ENCODE measurements at places on chromosomes 5 and 9. TPM values are rescaled to one million over a fixed set of nuclear protein-coding genes. Genes with fewer than 3 reads are reported as not detected.

Gene C5orf58
- total RNA-seq: not detected

Gene CENPH
- 17.1 TPM for total RNA-seq

Gene DOCK8
- total RNA-seq: 174 TPM

Gene FBXL7
- not detected for total RNA-seq

Gene WDR31
- 0.83 TPM for total RNA-seq

Gene NR4A3
- total RNA-seq: 2.4 TPM

Gene TEK
- total RNA-seq: not detected

Gene CNTNAP3
- not detected for total RNA-seq

Gene MAML1
- total RNA-seq: 31.4 TPM

Gene RNF180
- total RNA-seq: not detected

Gene PLGRKT
- 30.7 TPM for total RNA-seq

Gene LCN12
- total RNA-seq: 2.2 TPM

Gene KIF27
- 2.6 TPM for total RNA-seq

Gene PCDHA1
- not detected for total RNA-seq

Gene FAM13B
- 50.4 TPM for total RNA-seq

Gene LAMC3
- not detected for total RNA-seq

Gene PFN3
- total RNA-seq: not detected

Gene PCDHA3
- not detected for total RNA-seq

Gene CYLC2
- total RNA-seq: not detected

Gene FRMPD1
- not detected for total RNA-seq

Gene COL27A1
- 1.5 TPM for total RNA-seq

Gene MSMP
- total RNA-seq: not detected

Gene FOXD4L5
- 0.21 TPM for total RNA-seq

Gene LSM11
- total RNA-seq: 7.9 TPM

Gene STKLD1
- 0.19 TPM for total RNA-seq

Gene TAF11L10
- not detected for total RNA-seq

Gene ADRA1B
- not detected for total RNA-seq

Gene CCL27
- not detected for total RNA-seq

Gene ANKRD20A1
- 1.4 TPM for total RNA-seq

Gene DDX4
- not detected for total RNA-seq

Gene N4BP3
- total RNA-seq: 0.20 TPM

Gene SOHLH1
- not detected for total RNA-seq

Gene FCN1
- not detected for total RNA-seq

Gene TMEM8B
- 1.8 TPM for total RNA-seq

Gene AKNA
- 469 TPM for total RNA-seq

Gene GABRB2
- not detected for total RNA-seq

Gene EXOC3
- total RNA-seq: 60.2 TPM

Gene FAM151B
- total RNA-seq: 0.12 TPM

Gene EFNA5
- 2.2 TPM for total RNA-seq

Gene CXCL14
- total RNA-seq: not detected
